CD4-positive, alpha-beta T cell treated with Interleukin-4 for 4 hours (primary cell): ENCODE measurements at places on chromosomes 16 and 17.

DNA sequence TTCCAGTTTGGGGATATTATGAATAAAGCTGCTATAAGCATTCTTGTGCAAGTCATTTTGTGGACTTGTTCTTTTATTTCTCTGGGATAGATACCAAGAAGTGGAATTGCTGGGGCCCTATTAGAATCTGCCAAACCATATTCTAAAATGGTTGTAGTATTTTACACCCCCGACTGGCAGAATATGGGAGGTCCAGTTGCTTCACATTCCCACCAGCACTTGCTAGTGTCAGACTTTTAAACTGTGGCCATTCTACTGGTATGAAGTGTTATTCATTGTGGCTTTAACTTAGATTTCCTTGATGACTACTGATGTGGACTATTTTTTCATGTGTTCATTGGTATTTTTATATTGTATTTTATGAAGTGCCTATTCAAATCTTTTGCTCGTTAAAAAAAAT lies 18.1 kb upstream of the NUP93 start:
- no peak for DNase-seq

DNA sequence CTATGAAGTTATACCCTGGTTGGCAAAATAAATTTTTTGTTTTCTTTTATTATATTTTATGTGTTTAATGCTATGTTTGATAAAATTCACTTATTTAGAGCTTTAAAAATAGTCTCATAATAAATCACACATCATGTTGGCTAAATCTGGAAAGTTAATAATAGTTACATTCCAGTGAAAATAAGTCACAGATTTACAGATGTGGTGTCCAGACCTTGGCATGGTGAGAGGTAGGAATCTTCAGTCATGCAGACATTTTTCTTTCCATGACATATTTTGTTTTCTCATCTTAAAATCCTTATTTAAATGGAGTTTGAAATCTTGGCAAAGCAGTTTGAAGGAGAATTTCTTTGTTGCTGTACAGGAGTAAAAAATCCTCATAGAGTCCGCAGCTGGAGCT lies 48.1 kb upstream of the GOSR1 start:
- DNase-seq, result no peak

GRCh38 chr16:56109205-56109604 lies 82.1 kb upstream of the GNAO1 start:
- DNase-seq, result no peak

GRCh38 chr17:386141-386876 lies 33.7 kb upstream of the RPH3AL start:
- peak; percentile 55 for DNase-seq

- DNase-seq, result no peak
These were observed 504 bp downstream of the MAZ start for GRCh38 chr16:29806641-29807425.

GRCh38 chr16:1428511-1428910 lies 2.4 kb upstream of the PERCC1 start:
- DNase-seq, result peak; percentile 23

DNA sequence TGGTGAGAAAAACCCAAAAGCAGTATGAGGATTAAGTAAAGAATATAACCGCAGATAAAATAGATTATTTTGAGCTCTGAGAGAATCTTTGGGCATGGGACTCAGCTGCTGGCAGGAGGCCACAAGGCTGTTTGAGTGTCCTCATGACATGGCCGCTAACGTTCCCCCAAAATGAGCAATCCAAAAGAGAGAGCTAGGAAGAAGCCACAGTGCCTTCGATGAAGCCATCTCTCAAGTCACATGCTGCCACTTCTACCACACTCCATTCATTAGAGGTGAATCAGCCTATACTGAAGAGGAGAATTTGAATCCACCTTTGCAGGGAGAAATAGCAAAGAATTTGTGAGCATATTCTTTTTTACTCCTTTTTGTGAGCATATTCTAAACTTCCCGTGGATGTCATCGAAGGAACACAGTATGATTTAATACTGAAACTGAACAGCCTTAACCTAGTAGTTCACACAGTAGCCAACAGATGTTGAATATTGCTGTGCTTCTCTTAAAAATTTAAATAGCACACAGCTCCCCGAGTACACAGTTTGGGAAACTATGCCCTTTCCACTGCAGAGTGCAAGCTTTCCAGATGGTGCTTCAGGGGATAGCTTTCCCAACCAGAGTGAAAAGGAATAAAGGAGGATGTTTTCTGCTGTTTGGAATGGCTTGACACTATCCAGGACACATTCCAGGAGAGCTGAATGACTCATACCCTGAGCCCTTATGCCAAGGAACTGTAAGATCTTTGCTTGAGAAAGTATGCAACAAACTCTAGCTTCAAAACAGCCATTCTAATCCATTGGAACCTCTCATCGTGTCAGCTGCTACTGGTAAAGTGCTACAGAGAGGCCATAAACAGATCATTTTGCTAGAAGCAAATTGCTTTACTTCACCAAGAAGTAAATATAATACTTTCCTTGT lies 33.9 kb downstream of the ANKFY1 start:
- DNase-seq, result no peak

- DNase-seq, result no peak
These were observed 95.8 kb upstream of the CRHR1 start for GRCh38 chr17:45688353-45688752.

DNA sequence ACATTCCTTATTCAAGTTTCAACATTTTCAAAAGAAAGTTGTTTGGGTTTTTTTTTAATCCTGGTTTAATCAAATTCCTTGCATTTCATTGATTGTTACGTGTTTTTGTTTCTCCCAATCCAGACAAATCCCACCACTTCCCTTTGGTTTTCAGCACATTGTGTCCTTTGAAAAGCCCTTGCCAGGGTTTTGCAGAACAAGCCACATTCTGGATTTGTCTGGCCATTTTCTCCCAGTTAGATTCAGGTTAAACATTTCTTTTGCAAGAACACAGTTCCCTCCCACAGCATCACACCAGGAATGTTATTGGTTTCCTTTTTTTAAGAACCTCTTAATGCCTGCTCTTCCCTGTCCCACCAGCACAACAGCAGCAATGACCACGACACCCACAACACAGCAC lies 278.0 kb upstream of the SALL1 start:
- DNase-seq, result no peak

- no peak for DNase-seq
These were observed 43.2 kb downstream of the SREBF1 start for GRCh38 chr17:17793378-17794214.

GRCh38 chr16:31386157-31386984 lies 6.8 kb upstream of the ITGAD start:
- DNase-seq, result peak; percentile 52

- no peak for DNase-seq
These were observed 24.0 kb downstream of the MXRA7 start for GRCh38 chr17:76686538-76687297.

- DNase-seq, result no peak
These were observed 597.4 kb downstream of the MAF start for GRCh38 chr16:79003026-79003609.

DNA sequence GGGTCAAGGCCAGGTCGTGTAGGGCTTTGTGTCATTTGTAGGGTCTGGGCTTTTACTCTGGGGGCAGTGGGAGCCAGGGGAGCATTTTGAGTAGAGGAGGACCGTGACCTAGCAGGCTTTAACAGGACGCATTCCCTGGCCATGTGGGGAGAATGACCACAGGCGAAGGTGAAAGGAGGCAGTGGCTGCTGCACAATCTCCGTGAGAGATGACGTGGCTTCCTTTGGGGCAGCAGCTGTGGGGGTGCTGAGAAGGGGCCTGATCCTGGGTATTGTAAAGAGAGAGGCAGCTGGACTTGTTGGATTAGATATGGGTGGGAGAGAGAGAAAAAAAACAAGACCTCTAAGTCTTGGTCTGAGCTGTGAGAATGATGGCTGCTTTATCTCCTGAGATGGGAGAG lies 46.0 kb downstream of the KATNIP start:
- DNase-seq, result no peak

DNA sequence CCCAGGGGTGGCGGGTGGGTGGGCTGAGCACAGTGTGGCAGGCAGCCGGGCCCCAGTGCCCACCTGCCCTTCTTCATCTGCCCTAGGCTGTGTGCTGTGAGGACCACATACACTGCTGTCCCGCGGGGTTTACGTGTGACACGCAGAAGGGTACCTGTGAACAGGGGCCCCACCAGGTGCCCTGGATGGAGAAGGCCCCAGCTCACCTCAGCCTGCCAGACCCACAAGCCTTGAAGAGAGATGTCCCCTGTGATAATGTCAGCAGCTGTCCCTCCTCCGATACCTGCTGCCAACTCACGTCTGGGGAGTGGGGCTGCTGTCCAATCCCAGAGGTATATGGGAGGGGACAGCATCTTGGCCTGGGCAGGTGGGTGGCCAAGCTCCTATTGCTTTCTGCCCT lies 6.4 kb downstream of the GRN start:
- no peak for DNase-seq

- no peak for DNase-seq
These were observed 3.4 kb downstream of the FAM222B start for GRCh38 chr17:28839221-28839620.

GRCh38 chr17:82605939-82606600 lies 42.2 kb downstream of the WDR45B start:
- DNase-seq, result no peak

DNA sequence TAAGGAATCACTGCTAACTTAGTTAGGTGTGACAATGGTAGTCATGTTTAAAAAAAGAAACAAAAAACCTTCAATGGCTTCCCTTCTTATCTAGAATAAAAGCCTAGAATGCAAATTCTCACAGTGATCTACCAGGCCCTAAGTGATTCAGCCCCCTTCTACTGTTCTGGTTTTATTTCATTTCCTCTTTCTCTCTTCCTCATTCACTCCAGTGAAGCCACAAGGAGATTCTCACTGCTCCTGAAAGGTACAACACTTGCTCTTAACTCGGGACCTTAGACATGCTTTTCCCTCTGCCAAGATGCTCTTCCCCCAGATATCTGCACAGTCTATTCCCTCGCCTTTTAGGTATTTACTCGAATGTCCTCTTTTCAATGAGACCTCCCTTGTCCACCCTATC lies 3.7 kb downstream of the PIGS start:
- no peak for DNase-seq

GRCh38 chr17:38427160-38427949 lies 909 bp upstream of the ARHGAP23 start:
- no peak for DNase-seq

DNA sequence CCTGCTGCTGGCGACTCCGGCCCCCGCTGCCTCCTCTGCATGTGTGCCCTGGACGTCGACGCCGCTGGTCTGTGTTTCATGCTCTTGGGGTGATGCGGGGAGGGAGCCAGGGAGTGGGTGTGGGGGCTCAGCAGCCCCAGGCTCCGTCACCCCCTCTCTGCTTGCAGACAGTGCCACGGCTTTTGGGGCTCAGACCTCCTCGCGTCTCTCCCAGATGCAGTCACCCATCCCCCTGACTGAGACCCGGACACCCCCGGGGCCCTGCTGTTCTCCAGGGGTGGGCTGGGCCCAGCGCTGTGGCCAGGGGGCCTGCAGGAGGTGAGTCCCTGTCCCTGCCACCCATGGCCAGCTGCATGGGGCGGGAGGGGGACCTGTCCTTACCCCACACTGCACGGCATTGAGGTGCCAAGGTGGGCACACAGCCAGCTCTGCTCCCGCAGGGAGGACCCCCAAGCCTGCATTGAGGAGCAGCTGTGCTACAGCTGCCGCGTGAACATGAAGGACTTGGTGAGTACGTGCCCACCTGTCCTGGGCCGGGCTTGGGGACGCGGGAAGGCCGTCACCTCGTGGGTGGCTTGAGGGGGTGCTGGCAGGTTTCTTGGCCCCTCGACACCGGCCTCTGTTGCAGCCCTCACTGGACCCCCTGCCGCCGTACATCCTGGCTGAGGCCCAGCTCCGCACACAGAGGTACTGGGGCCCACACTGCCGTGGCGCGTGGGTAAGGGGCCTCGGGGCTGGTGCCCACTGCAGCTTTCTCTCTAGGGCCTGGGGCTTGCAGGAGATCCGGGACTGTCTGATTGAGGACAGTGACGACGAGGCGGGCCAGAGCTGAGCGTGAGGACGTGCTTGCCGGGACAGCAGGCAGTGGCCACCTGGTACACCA lies 8.4 kb downstream of the CTU2 start:
- no peak for DNase-seq

DNA sequence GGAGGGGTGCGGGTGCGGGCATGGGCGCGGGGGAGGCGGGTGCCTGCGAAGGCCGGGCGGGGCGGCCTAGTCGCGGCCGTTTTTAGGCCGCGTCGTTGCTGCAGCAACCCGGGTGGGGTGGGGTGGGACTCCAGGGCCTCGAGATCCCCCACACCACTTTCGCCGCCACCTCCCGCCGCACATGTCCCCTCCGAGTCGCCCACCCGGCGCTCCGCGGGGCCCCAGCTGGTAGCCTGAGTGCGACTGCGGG lies 11.3 kb downstream of the TBX2 start:
- no peak for DNase-seq

GRCh38 chr17:50866950-50867362 lies 802 bp upstream of the TOB1 start:
- peak; percentile 71 for DNase-seq

GRCh38 chr16:22970209-22970865 lies 156.4 kb downstream of the HS3ST2 start:
- no peak for DNase-seq

DNA sequence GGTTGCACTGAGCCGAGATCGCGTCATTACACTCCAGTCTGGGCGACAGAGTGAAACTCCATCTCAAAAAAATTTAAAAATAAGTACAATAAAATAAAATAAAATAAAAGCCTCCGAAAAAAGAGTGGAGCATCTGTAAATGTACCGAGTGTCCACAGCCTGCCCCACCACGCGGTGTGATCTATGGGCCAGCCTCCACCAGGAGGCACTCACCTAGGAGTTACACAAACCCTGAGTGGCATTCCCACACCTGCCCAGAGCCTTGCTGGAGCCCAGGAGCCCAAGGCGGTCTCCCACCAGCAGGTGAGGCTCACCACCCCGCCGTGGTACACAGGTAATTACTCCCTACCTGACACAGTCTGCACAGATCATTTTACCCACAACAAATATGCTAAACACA lies 183.2 kb downstream of the ZNF423 start:
- no peak for DNase-seq
